GF-D8 (cell line): ENCODE measurements at places on chromosomes 7 and 10.

- DNase-seq, result no peak
Measured at GRCh38 chr7:22223807-22224206, 133.1 kb downstream of the RAPGEF5 start.

- DNase-seq, result no peak
Measured at GRCh38 chr7:36185092-36185491, 32.0 kb downstream of the EEPD1 start.

- DNase-seq, result no peak
Measured at GRCh38 chr10:26689399-26689798, 8.1 kb upstream of the PDSS1 start.

- peak; percentile 69 for DNase-seq
Measured at GRCh38 chr10:12051241-12051640, 8.6 kb upstream of the UPF2 start.

GRCh38 chr10:54131833-54132232 lies 669.2 kb downstream of the PCDH15 start:
- DNase-seq, result no peak

- no peak for DNase-seq
Measured at GRCh38 chr10:78491812-78492211, 458.1 kb downstream of the RPS24 start.

DNA sequence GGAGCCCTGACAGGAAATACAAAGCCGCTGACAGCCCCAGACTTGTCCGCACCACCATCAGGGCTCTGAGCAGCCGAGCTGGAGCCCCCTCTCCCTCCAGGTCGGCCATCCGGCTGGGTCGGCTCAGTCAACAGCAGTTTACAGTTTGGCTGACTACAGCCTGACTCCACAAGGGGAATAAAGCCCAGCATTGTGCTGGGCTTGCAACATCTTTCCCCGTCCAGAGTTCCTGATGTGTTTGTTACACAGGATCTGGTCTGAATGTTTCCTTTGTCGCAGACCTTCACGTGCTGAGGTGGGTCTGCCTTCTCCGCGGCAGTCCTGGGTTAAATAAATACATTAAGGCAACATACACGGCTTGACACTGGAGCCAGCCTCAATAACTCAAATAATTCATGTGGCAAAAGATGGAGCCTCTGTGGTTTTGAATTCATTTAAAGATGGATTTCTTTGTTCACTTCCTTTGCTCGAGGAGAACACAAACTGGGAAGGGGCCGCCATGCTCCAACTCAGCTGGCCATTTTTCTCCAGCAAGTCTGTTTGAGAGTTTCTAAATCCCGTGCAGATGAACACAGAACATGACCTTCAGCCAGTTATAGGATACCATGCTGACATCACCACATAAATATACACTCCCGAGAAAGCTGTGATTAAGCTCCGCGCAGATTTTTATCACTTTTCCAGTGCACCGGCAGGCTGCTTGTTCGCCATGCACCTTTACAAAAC lies 192.1 kb downstream of the WDR11 start:
- DNase-seq, result no peak

DNA sequence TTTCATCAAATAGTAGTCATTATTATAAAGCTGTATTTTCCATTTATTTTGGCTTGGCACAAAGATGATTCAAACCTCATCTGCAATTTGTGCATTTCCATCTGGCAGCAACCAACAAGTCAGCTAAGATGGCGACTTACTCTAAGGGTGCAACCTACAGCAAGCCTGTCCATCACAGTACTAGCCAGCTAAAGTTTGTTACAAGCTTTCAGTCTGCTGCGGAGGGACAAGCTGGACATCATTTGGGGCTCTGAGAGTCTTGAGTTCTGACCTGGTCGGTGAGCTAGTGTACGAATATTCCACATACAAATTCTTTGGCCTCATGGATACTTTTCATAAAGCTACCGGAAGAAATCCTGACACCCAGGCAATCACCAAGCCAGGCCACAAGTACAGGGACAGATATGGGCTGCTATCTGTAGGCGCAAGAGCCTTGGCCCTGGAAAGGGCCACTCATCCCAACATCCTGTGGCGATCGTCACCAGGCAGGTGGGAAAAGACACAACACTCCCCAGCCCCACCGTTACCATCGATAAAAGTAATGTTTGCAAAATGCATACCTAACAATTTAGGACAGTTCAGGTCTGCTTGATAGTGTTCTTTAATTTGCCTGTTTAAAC lies 307.6 kb downstream of the SKIDA1 start:
- no peak for DNase-seq

- DNase-seq, result no peak
Measured at GRCh38 chr10:11280187-11280932, 262.7 kb downstream of the CELF2 start.

- DNase-seq, result no peak
Measured at GRCh38 chr7:100257017-100257416, 37.3 kb downstream of the PVRIG start.

DNA sequence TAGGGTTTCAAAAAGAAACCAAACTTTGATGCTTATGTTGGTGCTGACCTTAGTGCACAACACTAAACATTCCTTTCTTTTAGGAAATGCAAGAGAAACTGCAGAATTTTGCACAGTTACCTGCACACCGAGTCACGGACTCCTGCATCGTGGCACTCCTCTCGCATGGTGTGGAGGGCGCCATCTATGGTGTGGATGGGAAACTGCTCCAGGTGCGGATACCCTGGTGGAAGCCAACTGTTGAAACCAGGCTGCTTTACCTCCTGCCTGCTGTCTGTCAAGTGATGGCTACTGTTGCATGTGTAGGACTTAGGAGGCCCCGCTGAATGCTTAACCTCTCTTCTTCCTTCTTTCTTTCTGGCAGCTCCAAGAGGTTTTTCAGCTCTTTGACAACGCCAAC lies 11.7 kb downstream of the CASP2 start:
- DNase-seq, result no peak

DNA sequence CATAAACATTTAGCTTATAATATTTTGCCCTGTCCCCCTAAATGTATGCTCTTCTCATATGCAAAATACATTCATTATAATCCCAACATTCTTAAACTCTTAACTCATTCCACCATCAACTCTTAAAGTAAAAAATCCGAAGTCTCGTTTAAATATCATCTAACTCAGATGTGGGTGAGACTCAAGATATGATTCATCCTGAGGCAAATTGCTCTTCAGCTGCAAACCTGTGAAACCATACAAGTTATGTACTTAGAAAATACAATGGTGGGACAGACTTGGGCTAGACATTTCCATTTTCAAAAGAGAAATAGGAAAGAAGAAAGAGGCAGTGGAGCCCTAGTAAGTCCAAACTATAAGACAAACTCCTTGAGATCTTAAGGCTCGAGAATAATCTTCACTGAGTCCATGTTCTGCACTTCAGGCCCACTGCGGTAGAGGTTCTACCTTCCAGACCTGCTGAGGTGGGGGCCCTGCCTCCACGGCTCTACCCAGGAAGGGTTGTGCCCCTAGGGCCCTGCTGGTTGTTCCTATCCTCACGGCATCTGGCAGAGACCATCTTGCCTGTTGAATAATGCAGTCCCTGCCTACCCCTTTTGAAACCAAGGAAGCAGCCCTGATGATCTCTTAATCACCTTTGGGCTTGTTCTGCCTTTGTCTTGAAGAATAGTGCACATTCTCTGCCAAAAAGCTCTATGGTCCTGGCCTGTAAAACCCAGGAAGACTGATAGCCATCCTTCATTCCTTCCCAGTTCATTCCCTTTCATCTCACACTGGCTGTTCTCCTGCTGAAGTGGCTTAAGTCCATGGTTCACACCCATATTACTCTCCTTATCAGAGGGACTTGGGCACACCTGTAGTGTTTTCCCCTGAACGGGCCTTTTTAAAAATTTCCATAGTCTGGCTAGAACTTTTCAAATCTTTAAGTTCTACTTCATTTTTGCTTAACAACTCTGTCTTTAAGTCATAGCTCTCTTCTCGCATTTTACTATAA lies 37.3 kb downstream of the INPP5F start:
- no peak for DNase-seq

- no peak for DNase-seq
Measured at GRCh38 chr10:27815846-27816245, 70.2 kb upstream of the MKX start.

GRCh38 chr10:8242295-8242872 lies 187.9 kb downstream of the GATA3 start:
- no peak for DNase-seq

GRCh38 chr10:117788911-117789310 lies 246.4 kb downstream of the EMX2 start:
- DNase-seq, result no peak

- no peak for DNase-seq
Measured at GRCh38 chr7:92840316-92840715, 3.9 kb upstream of the CDK6 start.

GRCh38 chr7:129503725-129504124 lies 1.4 kb downstream of the SMKR1 start:
- DNase-seq, result no peak

DNA sequence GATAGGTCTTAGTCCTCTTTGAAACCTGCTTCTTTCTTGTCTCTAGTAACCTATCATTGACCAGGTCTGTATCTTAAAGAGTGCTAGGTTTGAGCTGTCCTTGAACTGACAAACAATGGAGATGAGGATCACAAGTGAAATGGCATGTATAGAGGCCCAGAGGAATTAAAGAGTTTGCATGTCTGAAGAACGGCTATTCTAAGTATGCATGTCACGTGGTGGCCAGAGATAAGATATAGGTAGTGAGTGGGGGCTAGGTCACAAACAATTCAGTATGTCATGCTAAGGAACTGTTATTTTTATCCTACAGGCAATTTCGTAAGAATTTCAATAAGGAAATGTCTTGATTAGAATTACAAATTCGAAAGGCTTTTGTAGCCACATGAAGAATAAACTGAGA lies 95.3 kb downstream of the SUGCT start:
- no peak for DNase-seq

DNA sequence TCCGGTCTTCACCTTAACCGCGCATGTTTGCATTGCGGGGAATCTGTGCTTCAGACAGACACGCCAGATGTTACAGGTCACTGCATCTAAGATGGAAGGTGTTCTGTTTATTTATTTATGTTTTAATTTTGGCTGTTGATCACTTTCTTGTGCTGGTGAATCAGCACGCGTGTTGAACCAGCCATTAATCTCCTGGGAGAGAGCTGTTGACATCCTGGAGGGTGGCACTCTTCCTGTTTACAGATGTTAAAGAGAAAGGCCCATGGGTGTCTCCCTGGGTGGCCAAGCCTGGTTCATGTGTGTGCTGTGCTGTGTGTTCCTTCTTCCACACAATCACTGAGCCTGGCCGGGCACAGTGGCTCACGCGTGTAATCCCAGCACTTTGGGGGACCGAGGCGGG lies 355.3 kb downstream of the PAXIP1 start:
- no peak for DNase-seq

DNA sequence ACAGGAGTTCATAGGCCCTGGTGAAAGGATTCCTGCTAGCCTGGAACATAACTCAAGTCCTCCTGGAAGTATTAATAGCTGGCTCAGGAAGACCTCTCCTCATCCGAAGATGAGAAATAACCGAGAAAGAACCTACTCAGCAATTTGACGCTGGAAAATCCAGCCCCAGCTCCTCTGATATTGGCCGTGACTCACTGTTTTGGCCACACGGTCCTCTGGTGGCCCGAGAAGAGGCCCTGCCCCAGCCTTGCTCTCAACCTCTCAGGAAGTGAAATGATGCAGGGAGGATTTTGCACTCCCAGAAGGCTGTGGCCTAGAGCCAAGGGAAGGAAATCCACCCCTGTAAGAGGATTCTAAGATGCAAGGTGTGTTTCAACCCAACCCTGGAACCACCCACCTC lies 121.6 kb downstream of the MTPAP start:
- no peak for DNase-seq

GRCh38 chr10:94016727-94017714 lies 23.3 kb downstream of the PLCE1 start:
- no peak for DNase-seq

- DNase-seq, result no peak
Measured at GRCh38 chr7:38179776-38180226, 1.8 kb downstream of the STARD3NL start.

- DNase-seq, result no peak
Measured at GRCh38 chr7:135277161-135277560, 43.5 kb downstream of the STRA8 start.

- no peak for DNase-seq
Measured at GRCh38 chr7:105452085-105452484, 63.4 kb upstream of the SRPK2 start.

DNA sequence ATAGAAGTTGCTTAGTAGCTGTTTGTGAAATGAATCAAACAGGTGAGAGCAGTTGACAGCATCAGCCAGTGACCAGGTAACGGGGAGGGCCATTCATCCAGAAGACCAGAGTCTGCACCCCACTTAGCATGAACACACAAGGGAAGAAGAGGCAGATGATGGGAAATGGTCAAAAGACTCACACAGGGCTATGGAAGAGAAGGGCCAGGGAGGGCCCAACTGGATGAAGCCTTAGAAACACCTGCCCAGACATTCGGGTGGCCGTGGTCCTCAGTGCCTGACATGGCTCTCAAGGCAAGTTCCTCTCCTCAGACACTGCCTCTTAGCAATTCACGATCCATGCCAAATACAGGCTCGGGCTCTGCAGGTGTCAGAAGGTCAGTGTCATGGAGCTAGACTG lies 354.1 kb downstream of the TCERG1L start:
- no peak for DNase-seq

DNA sequence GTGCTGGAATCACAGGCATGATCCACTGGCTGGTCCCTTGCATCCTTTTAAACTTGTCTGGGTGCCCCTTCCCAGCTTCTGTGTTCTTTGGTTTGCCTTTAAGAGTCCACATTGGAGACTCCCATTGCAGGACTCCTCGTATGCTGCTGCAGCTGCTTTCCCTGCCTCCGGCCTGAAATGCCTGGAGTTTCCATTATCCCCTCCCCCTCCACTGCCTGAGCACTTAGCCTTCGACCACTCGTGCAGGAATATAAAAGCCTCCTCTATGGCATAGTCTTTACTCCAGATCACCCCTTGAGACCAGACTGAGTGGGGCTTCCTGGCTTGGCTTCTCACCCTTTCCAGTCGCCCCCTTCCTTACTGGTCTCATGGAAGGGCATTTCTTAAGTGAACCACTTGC lies 80.2 kb downstream of the RHOBTB1 start:
- DNase-seq, result no peak

GRCh38 chr10:70912556-70912955 lies 24.2 kb upstream of the PCBD1 start:
- DNase-seq, result no peak

GRCh38 chr7:87627634-87627994 lies 584 bp upstream of the RUNDC3B start:
- DNase-seq, result no peak

DNA sequence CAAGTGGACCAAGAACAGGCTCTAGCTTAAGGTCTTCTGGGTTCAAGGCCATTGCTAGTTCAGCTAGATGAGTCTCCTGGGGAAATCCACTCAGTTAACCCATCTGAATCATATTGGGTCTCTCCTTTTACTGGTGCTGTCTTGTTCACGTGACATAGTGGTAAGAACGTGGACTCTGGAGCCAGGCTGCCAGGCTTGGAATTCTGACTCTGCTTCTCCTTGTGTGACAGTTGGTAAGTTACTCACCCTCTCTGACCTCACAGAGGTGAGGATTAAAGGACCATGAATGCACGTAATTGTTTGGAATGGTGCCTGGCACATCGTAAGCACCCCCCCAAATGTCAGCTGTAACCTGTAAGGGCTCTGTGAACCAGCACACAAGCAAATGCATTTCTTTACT lies 9.7 kb upstream of the CALU start:
- no peak for DNase-seq
